CD14-positive monocyte (primary cell): ENCODE measurements at places on chromosomes 7 and 10. TPM values are rescaled to one million over a fixed set of nuclear protein-coding genes. Genes with fewer than 3 reads are reported as not detected.

DNA sequence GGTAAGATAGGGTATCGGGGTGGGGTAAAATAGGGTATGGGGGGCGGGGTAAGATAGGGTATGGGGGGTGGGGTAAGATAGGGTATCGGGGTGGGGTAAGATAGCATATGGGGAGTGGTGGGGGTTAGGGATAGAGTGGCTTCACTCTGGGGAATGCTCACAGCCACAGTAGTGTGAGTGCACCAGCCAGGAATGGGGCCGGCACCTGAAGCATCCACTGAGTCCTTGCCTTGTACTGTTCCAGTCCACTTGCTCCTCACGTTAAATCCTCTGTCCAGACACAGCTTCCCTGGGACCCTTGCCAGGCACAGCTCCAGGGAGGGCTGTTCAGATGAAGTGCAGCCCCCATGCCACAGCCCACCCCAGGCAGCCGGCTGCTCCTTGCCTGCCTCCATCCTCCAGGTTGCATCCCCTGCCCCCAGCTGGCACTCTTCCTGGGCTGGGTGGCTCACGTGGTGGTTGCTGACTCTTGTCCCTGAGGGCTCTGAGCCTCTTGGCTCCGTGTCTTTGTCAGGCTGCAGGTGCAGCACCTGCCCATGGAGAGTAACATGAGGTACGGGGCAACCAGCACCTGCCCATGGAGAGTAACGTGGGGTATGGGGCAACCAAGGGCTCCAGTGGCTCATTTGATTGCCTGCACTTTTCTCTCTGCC lies 268.4 kb downstream of the TCERG1L start:
- no peak for DNase-seq

DNA sequence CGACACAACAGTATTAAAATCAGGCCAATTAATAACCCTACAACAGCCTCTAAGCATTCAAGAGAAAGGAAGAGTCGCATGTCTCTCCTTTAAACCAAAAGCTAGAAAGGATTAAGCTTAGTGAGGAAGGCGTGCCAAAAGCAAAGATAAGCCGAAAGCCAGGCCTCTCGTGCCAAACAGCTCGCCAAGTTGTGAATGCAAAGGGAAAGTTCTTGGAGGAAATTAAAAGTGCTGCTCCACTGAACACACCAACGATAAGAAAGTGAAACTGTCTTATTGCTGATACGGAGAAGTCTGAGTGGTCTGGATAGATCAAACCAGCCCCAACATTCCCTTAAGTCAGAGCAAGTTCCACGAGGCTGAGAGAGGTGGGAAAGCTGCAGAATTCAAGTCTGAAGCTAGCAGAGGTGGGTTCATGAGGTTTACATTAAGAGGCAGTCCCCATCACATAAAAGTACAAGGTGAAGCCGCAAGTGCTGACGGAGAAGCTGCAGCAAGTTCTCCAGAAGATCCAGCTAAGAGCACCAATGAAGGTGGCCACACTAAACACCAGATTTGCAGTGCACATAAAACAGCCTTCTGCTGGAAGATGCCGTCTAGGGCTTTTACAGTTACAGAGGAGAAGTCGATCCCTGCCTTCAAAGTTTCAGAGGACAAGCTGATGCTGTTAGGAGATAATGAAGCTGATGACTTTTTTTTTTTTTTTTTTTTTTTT lies 194.8 kb downstream of the MAD1L1 start:
- DNase-seq: peak; percentile 12

DNA sequence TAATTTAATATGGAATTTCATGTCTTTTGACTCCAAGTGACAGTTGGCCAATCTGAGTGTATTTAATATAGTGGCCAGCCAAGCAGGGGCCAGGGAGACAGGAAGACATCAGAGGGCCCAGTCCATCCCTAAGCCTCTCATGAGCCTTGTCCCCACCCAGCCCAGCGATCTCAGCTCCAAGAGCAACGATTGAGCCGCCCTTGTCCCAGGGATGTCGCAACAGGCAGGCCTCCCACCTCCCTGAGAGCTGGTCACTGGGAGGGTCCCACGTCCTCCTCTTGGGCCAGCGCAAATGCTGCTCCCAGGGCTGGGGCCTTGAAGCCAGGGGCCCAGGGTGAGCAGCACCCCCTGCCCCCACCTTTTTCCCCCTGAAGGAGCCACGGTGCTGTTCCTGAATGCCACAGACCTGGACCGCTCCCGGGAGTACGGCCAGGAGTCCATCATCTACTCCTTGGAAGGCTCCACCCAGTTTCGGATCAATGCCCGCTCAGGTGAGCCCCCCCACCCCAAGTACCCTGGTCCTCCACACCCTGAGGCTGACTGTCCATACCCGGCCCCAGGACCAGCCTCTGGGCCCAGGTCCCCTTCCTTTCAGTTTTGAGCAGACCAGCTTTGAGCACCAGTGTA lies 29.4 kb downstream of the C10orf105 start:
- DNase-seq: no peak

DNA sequence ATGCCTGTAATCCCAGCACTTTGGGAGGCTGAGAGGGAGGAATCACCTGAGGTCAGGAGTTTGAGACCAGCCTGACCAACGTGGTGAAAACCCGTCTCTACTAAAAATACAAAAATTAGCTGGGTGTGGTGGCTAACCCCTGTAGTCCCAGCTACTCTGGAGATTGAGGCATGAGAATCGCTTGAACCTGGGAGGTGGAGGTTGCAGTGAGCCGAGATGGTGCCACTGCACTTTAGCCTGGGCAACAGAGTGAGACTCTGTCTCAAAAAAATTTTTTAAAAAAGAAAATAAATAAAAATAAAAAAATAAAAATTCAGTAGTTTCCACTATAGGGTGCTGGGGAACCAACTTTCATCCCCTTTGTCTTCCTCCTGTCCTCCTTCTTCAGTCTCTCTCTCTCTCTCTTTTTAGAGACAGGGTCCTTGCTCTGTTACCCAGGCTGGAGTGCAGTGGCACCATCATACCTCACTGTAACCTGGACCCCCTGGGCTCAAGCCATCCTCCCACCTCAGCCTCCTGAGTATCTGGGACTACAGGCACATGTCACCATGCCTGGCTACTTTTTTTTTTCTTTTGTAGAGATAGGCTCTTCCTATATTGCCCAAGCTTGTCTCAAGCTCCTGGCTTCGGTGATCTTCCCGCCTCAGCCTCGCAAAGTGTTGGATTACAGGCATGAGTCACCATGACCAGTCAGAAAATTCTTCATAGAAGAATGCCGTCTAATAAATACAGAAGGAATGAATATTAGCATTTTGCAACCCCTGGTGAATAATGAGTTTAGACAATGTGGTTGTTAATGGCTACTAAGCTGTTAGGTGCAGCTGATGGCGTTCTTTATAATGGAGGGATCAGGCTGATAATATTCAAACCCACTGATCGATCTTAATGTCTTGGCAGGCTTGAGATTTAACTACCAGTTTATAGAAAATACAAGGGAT lies 20.6 kb downstream of the RBM20 start:
- DNase-seq: peak; percentile 57

DNA sequence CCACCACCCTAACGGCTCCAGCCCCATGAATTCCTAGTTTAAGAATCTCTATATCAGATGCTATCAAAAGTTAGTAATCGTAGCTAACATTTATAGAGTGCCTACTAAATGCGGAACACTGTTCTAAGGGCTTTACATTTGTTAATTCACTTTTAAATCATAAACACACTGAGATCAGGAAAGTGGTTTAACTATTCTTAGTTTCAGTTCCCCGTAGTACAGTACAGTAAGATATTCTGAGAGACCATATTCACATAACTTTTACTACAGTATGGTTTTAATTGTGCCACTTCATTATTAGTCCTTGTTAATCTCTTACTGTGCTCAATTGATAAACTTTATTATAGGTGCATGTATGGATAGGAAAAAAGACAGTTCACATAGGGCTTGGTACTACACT lies 22.5 kb downstream of the SYPL1 start:
- DNase-seq: no peak

GRCh38 chr10:95374597-95375209 lies 83.9 kb upstream of the PDLIM1 start:
- DNase-seq: peak; percentile 58

- DNase-seq: no peak
These were observed 102.2 kb upstream of the ELMO1 start for GRCh38 chr7:37550872-37551271.

DNA sequence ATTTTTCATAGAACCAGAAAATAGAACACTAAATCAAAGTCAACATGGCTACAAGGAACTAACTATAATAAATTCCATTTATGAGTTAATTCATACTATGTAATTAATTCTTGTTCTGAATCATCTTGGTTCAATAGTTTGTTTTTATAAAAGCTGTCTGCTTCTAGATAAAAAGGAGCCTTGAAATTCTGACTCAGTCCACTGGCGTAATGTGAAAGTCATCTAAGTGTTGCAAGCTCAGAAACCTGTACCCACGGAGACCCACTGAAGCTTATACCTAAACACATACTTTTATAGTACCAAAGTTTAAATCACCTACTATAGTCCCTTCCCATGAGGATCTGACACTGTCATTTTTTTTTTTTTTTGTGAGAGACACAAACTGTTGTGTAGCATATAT lies 489.4 kb downstream of the SEMA3D start:
- DNase-seq: no peak

SRGN gene
- polyA plus RNA-seq: 1,859 TPM

CPXM2 gene
- polyA plus RNA-seq: not detected

KLHL7 gene
- polyA plus RNA-seq: 9.0 and 15.5 TPM in 2 replicates

ATOH7 gene
- polyA plus RNA-seq: not detected

ZC3HAV1L gene
- 0.08 TPM in 1 of 2 replicates, not detected in the other for polyA plus RNA-seq

DMTF1 gene
- polyA plus RNA-seq: 4.9 TPM

SPACDR gene
- 1.9 and 2.5 TPM in 2 replicates for polyA plus RNA-seq

ETV1 gene
- polyA plus RNA-seq: not detected
